ENCODE measurements at places on chromosomes 3 and 15.

GRCh38 chr3:9239680-9240079, 9.8 kb downstream of the SRGAP3 start:
- no peak for DNase-seq

GRCh38 chr15:77541421-77542181, 91.1 kb downstream of the LINGO1 start:
- no peak for DNase-seq

DNA sequence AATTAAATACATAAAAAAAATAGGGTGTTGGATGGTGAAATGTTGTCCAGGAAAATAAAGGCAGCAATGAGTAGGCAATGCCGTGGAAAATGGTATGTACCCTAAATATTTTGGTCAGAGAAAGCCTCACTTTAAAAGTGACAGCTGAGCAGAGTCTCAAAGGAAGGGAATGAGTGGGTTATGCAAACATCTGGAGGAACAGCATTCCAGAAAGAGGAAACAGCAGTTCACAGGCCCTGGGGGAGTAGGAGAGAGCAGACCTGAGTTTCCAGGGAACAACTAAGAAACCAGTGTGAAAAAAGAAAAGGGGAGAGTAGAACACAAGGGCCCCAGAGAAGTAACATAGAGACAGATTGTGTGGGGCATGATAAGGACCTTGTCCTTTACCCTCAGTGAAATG, 230.0 kb upstream of the CNTN3 start:
- DNase-seq, result no peak

DNA sequence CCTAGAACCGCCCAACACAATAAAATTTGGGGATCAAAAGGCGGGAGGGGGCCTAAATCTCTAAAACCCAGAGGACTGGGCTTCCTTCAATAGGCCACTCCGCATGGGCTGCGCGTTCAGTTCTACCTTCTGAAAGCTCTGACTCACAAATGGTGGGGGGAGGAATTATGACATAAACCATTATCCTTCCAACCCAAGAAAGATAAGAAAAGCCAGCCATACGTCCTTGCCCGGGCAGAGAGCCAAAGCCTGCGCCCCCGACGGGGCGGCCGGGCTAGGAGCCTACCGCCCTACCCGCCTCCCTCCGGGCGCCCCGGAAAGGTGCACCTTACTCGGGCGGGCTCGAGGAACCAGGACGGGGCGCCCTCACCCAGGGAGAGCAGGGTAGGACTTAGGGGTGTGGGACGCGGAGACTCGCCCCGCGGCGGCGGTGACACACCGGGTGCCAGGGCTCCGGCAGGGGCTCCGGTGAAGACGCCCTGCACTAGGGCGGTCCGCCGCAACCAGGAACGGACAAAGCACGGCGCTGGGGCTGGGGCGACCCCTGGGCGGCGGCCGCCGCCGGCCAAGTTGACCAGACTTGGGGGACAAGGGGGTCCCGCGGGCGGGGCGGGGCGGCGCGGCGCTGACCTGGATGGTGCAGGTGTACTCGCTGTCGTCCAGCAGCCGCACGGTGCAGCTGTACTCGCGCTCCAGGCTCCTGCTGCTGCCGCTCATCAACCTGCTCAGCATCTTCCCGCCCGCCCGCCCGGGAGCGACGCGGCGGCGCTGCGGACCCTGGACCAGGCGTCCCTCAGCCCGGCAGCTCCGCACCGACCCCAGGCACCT, 534 bp downstream of the FRMD5 start:
- no peak for DNase-seq

- DNase-seq, result no peak
These were observed 12.8 kb upstream of the CRBN start for GRCh38 chr3:3192286-3192675.

GRCh38 chr15:85880501-85881190, 85.9 kb upstream of the KLHL25 start:
- DNase-seq, result no peak
